Heart left ventricle (tissue), 16 donors: ENCODE measurements at places on chromosomes 16 and 17. TPM values are rescaled to one million over a fixed set of nuclear protein-coding genes. Genes with fewer than 3 reads are reported as not detected.
A peak's percentile ranks its signal among the peaks of the same experiment; 100 is the strongest.

GRCh38 chr17:27495460-27495859 lies 39.2 kb downstream of the KSR1 start:
- no peak for DNase-seq

- DNase-seq, result peak; percentile 33
Measured at GRCh38 chr17:74639704-74640151, 16.2 kb upstream of the CD300E start.

DNA sequence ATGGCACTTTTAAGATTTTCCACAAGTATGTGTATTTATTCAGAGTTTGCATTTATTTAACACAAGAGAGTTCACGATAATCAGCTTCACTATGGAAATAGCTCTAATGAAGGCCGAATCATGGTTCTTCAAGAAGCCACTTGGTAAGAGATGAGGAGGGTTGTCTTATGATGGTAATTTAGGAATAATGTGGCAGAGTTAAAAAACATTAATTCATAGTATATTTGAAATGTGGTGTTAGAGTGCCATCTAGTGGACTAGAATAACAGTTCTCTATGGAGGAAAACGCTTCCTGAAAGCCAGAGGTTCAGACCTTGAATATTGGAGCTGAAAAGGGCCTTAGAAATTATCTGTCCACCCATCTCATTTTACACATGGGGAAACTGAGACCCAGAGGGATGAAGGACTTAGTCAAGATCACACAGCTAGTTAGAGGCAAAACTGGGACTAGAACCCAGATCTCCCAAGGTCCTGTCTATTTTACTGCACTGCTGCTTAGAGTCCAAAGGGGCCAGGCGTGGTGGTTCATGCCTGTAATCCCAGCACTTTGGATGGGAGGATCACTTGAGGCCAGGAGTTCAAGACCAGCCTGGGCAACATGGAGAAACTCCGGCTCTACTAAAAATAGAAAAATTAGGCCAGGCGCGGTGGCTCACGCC lies 33.8 kb upstream of the KPNB1 start:
- DNase-seq, result no peak

GRCh38 chr17:57561072-57561861 lies 183.8 kb downstream of the CCDC182 start:
- no peak for DNase-seq

DNA sequence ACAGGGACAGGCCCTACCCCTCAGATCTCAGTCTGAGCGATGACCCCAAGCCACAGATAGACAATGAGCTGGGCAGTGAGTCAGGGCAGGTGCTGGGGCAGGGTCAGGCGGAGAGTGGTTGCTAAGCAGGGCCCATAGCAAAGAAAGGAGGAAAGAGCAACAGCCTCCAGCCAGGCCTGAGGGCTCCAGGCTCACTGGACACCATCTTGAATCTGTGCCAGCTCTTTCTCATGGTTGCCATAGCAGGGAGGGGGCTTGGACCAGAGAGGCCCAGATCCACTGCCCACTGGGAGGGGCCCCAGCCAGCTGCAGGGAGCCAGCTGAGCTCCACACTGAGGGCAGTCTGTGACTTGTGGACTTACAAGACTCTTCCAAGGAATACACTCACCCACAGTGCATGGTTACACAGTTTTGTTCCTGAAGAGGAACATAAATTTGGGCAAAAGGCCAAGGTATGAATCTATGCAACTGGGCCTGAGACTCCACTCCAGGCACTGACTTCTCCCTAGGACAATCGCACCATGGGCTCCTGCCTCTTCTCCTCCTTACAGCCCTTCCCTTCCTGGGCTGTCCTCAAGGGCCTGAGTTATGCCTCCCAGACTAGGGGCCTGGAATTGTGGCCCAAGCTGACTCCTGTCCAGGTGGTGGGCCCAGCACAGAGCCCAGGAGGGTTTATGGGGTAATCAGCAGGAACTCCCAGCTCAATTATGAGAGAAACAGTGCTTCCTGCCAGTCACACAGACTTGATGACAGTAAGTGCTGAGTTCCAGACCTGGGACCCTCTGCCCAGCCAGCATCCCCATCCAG lies 59.9 kb downstream of the BEAN1 start:
- no peak for DNase-seq

DNA sequence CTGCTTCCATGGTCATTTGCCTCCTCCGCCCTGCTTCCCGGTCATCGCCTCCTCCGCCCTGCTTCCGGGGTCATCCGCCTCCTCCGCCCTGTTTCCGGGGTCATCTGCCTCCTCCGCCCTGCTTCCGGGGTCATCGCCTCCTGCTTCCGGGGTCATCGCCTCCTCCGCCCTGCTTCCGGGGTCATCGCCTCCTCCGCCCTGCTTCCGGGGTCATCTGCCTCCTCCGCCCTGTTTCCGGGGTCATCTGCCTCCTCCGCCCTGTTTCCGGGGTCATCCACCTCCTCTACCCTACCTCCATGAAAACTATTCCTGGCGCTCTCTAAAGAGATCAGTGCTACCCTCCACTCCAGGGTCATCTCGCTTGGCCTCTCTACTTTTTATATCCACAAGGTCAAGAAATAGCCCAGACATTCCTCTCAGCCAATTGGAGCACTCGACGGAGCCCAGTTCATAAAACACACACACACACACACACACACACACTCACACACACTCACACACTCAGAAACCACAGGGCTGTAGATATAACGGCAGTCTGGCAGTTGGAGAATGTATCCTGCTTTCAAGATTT lies 44.8 kb downstream of the TRARG1 start:
- DNase-seq, result no peak

- DNase-seq, result no peak
Measured at GRCh38 chr16:74309789-74310781, 13.5 kb downstream of the PSMD7 start.

GRCh38 chr16:72789921-72790320 lies 258.0 kb downstream of the ZFHX3 start:
- DNase-seq, result no peak

- DNase-seq, result no peak
Measured at GRCh38 chr17:66950886-66951604, 13.5 kb upstream of the CACNG4 start.

DNA sequence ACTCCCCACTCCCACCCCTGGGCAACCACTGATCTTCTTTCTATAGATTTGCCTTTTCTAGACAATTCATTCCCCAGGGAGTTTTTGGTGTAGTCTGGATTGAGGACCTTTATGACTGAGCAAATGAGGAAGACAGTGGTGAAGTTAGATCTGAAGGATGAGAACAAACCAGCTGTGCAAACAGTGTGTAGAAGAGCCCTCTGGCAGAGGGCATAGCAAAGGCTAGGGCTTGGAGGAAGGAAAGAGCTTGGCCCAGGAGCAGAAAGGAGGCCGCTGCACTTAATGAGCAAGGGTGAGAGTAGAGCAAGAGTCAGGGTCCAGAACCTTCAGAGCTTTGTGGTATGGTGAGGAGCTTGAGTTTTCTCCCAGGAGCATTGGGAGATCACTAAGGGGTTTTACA lies 352.7 kb downstream of the CA10 start:
- DNase-seq, result no peak

Gene USP43
- polyA plus RNA-seq, result not detected

Gene OR1E2
- not detected for polyA plus RNA-seq

Gene KRTAP4-3
- not detected for polyA plus RNA-seq

Gene KRT32
- polyA plus RNA-seq, result 0.26 TPM
